ENCODE measurements at places on chromosomes 3 and 15.

GRCh38 chr3:182794455-182795388 lies 1.4 kb downstream of the ATP11B start:
- peak; percentile 20 for DNase-seq

DNA sequence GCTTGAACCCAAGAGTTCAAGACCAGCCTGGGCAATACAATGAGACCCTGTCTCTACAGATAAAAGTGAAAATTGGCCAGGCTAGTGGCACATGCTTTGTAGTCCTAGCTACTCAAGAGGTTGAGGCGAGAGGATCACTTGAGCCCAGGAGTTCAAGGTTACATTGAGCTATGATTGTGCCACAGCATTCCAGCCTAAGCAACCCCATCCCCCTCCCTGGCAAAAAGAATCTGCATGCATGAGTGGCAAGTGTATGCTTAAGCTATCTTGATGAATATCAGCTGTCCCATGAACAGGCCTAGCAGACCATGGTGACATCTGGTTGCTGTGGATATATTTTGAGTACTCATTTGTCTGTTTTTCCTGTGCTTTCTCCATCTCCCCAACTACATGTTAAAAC lies 4.7 kb downstream of the ATRIP start:
- DNase-seq, result no peak

- DNase-seq, result no peak
Measured at GRCh38 chr3:14227856-14228255, 49.2 kb downstream of the LSM3 start.

GRCh38 chr3:129228891-129229585 lies 20.4 kb upstream of the COPG1 start:
- DNase-seq, result peak; percentile 55

DNA sequence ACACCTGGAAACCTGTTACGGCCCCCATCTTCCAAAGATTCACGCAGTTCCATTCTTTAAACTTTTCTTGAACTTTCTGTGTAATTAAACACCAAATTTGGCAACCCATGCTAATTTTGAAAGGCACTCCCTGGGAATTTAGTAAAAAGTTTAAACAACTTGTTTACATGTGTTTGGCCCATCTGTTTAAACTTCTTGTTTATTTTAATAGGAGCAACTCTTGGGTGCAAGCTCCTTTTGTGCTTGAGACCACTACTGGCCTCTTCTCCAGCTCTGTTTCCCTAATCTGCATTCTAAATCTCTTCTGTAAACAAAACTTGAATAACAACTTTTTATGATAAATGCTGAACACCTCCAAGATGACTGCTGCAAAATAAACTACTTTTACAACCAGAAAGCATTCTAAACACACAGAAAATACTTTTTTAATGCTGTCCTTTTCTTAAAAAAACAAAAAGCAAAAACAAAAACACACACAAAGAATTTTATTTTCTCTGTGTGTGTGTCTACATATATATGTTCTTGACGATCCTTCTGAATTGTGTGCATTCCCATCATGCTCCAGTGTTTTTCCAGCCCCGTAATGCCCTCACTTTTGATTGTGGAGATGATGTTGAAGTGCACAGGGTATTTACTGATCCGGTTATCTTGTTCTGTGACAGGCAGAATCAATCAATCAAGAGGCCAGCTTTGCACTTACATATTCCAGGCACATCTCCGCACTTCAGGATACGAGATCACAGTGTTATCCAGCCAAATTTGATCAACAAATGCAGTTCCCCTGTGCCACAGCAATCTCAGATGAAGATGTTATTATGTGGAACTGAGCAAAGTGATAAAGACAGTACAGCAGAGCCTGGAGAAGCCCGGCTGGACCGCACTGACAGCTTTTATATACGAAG lies 416.9 kb downstream of the FOXP1 start:
- no peak for DNase-seq

DNA sequence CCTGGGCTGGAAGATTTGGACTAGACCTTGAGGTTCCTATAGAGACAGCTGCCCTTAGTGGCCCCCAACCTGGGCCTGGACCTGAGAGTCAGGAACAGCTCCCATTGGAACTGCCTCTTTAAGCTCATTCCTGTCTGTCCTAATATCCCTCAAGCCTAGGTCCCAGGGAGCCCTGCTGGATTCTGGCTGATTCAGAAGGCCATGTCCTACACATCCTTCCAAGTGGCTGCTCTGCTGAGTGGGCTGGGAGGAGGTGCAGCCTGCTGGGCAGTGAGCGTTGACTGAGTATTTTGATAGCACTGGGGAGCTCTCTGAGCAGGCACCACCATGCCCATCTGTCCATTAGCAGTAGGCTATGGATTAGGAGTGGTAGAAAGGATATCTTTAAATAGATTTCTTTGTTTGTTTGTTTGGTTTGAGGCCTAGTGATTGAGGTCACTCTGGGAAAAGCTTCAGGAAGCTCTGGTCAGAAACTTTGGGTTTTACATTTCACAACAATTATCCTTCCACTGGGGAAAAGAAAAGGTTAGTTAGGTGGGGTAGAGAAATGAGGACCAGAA lies 54.6 kb upstream of the ATOSA start:
- DNase-seq, result no peak

DNA sequence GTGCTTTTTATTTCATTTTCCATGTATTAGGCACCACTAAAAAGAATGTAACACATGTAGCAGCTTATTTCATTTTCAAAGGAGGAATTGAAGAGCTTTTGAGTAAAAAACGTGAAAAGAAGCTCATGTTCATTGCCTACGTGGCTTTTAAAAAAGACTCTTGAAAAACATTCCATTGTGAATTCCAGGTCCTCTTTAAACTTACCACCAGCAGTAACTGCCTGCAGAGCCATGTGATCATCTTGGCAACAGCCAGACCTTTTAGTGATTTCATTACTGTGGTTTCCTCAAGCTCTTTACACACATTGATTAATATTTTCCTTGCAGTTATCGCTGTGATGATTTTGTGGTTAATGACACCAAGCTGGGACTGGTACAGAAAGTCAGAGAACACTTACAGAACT lies 43.8 kb upstream of the FBXL22 start:
- peak; percentile 86 for DNase-seq

GRCh38 chr15:32657198-32657883 lies 15.8 kb downstream of the SCG5 start:
- DNase-seq, result no peak

GRCh38 chr15:47872869-47873432 lies 155.6 kb downstream of the SEMA6D start:
- DNase-seq, result no peak

- DNase-seq, result no peak
Measured at GRCh38 chr3:46076606-46077005, 49.3 kb upstream of the XCR1 start.

GRCh38 chr3:125069968-125070745 lies 14.4 kb upstream of the HEG1 start:
- DNase-seq, result no peak

DNA sequence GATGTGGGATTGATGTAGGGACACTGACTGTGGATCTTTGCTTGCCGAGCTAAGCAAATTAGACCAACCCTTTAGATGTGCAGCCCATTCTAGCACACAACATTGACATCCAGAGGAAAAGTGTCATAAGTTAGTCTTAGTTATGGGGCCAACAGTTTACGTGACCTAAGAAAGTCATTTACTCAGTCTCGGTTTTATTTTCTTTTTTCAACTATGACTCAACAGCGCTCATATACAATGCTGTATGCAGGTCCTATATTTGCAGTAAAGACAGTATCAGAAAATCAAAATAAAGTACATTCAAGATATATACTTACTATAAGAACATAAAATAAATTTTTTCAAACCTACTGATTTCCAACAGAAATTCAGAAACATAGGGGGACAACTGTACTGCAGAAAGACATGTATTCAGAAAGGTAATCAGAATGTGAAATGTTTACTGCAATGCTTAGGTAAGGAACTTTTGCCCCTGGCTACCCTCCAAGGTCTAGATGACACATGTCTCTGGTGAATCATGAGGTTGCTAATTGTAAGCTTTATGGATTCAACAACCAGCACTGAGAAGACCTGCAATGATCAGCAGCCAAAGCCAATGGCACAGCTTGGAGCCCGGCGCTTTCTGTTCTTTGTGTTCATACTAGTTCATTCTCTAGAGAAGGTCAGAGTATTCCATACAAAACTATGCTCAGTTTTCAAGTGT lies 317.5 kb upstream of the CNTN6 start:
- no peak for DNase-seq

GRCh38 chr3:172617013-172617706 lies 93.7 kb downstream of the NCEH1 start:
- DNase-seq, result no peak

DNA sequence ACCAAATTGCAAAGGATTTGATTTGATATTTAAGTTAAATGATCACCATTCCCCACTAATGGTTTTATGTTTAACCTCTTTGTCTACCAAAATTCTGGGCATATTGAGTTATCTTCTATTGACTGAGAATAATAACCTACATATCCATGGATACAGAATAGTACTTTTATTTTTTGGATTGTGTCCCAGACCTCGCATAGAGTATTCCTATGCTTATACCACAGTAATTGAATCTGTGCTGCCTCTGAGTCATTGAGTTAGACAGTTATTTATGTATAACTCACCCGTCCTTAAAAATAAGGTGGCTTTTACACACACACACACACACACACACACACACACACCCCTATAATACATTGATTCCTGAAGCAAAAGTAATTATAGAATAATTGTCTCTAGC lies 690.1 kb upstream of the BCHE start:
- DNase-seq, result no peak

DNA sequence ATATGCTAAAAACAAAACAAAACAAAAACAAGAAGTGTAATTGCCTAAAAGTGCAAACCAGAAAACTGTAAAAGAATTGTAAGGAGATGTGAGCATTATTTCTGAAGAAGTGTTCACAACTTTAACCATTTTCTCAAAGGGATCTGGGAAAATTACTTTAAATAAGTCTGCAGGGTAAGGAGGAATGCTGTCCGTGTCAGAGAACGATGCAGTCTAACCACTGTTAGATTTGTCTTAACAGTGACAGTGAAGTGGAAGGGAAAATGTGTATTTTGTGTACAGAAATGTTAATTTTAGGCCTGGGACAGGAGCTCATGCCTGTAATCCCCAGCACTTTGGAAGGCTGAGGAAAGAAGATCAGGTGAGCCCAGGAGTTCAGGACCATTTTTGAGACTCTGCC lies 95.7 kb downstream of the DLG1 start:
- DNase-seq, result no peak

GRCh38 chr3:112699436-112699978 lies 58.6 kb upstream of the CCDC80 start:
- DNase-seq, result peak; percentile 10

DNA sequence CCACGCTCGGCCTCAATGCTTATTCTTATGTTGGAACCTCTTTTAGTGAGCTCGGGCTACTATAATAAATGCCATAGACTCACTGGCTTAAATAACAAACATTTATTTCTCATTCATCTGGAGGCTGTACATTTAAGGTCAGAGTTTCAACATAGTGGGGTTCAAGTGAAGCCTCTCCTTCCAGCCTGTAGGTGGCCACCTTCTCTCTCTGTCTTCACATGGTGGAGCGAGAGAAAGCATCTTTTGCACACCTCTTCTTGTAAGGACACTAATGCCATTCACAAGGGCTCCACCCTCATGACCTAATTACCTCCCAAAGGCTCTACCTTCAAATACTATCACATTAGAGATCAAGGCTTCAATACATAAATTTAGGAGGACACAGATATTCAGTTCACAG lies 520.3 kb upstream of the EPHA6 start:
- DNase-seq, result no peak

GRCh38 chr15:66830823-66831222 lies 128.8 kb downstream of the SMAD6 start:
- no peak for DNase-seq

GRCh38 chr3:10327592-10327991 lies 6.7 kb upstream of the SEC13 start:
- DNase-seq, result no peak

- DNase-seq, result no peak
Measured at GRCh38 chr3:129614927-129615363, 8.5 kb upstream of the PLXND1 start.

DNA sequence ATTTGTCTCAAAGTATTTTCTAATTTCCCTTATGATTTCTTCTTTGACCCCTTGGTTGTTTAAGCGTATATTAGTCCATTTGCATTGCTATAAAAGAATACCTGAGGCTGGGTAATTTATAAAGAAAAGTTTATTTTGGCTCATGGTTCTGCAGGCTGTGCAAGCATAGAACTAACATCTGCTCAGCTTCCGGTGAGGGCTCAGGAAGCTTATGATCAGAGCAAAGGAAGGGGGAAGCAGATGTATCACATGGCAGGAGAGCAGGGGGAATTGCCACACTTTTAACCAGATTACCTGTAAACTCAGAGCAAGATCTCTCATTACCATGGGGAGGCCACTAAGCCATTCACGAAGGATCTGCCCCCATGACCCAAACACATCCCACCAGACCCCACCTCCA lies 148.2 kb downstream of the PDE8A start:
- no peak for DNase-seq

- peak; percentile 51 for DNase-seq
Measured at GRCh38 chr15:77632534-77633133, at the start of gene LINGO1. TSS of gene LINGO1 (minus strand) at chr15:77632912. CDS start at chr15:77632315, 597 bp downstream.

GRCh38 chr3:126501054-126501453 lies 16.5 kb downstream of the UROC1 start:
- DNase-seq, result no peak

- DNase-seq, result peak; percentile 60
Measured at GRCh38 chr3:197305854-197306253, 7.4 kb upstream of the DLG1 start.

GRCh38 chr3:116837483-116837882 lies 127.9 kb downstream of the TUSC7 start:
- no peak for DNase-seq

DNA sequence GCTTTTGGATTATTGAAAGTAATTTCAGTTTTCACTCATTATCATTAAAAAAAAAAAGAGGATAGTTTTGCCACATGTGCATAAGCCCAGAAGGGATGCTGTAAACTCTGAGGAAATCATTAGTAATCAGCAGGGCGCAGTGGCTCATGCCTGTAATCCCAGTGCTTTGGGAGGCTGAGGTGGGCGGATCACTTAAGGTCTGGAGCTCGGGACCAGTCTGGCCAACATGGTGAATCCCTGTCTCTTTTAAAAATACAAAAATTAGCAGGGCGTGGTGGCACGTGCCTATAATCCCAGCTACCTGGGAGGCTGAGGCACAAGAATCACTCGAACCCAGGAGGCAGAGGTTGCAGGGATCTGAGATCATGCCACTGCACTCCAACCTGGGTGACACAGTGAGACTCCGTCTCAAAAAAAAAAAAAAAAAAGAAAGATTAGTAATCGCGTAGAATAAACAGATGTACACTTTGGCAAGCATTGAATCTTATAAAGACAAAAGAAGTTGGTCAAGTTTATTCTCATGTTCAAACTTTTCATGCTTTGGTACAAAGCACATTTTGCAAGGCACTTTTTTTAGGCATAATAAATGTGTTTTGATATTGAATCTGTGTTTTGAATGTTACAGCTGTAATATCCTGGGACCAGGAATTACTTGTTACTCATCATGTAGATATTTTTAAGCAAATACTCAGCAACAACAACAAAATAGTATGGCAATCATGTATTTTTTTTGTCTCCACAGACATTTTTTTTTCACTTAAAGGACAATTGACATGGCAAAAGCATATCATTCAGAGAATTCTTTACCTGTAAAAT lies 93.2 kb upstream of the AGTR1 start:
- DNase-seq, result peak; percentile 29
